ENCODE measurements at places on chromosomes 4 and X.

GRCh38 chrX:28787206-28787605 is 200.0 kb downstream of the IL1RAPL1 start:
- no peak for DNase-seq

DNA sequence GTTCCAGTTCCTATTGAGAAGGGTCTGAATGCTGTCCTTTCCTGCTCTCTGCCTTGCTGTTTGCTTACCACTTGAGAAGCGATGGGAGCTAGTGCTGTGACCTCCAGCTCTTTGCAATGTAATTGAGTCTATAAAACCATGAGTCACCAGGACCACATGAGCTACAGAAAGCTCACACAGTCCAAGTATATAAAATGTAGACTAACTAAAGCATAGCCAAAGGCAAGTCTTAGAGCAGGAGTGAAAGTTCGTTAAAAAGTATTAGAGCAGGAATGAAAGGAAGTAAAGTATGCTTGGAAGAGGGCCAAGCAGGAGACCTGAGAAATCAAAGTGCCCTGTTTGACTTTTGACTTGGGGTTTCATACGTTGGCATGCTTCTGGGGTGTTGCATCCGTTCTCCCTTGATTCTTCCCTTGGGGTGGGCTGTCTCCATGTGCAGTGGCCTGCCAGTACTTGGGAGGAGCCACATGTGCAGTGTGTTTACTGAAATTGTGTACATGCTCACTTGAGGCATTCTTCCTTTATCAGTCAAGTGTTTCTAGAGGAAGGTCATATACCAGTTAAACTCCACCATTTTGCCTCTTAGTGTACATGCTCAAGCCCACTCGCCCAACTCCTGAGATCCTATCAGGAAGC is 71.3 kb upstream of the KIT start:
- DNase-seq = no peak

- peak; percentile 60 for DNase-seq
Measured at GRCh38 chrX:25144043-25144940, 128.5 kb upstream of the ARX start.

GRCh38 chr4:136651932-136652331 is 880.4 kb downstream of the PCDH18 start:
- no peak for DNase-seq

DNA sequence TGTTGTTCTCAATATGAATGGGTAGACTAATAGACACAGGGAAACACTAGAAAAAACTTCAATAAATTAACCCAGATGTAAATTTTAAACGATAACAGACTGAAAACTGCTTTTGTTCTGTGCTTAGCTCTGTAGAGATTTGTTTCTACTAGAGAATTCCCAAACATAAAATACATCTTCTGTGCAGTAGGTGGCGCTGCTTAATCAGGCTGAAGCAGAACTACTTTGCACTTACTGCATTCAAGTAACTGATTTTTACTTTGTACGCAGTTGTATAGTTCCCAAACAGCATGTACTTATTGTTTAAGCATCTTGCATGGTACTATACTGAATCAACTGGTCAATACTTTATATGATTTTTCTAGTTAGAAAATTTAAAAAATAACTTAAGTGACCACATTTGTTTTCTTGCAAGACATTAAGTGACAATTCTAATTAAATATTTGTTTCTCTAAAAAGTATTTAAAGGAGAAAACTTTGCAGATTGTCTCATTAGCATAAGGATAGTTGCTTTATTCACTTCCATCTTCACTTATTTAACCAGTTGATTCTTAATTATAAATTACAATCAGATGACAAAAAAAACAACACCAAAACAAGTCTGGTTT is 490.6 kb downstream of the IL15 start:
- DNase-seq = peak; percentile 68

- DNase-seq = no peak
Measured at GRCh38 chr4:160233141-160233540, 1130.3 kb downstream of the RAPGEF2 start.

- DNase-seq = no peak
Measured at GRCh38 chrX:110683925-110684324, 111.7 kb downstream of the CHRDL1 start.

GRCh38 chr4:15873117-15873516 is 65.4 kb downstream of the FGFBP1 start:
- no peak for DNase-seq

DNA sequence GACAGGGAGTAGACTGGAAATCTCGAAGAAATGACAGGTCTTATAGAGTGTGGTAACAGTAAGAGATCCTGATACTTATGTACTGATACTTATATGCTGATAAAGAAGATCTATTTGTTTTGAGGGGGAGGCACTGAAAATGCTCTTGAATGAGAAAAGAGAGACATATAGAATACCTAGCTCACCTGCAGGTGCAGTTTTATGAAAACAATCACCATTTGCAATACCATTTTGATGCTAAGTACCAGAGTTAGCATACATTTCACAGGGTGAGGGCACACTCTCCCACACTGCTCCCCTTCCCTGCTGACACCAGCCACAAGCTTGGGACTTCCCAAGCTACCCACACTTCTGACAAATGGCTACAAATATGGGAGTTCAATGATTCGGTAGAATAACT is 1490.1 kb upstream of the IGFBP7 start:
- DNase-seq = no peak

GRCh38 chr4:30720661-30721184 is 554 bp downstream of the PCDH7 start:
- DNase-seq = no peak

DNA sequence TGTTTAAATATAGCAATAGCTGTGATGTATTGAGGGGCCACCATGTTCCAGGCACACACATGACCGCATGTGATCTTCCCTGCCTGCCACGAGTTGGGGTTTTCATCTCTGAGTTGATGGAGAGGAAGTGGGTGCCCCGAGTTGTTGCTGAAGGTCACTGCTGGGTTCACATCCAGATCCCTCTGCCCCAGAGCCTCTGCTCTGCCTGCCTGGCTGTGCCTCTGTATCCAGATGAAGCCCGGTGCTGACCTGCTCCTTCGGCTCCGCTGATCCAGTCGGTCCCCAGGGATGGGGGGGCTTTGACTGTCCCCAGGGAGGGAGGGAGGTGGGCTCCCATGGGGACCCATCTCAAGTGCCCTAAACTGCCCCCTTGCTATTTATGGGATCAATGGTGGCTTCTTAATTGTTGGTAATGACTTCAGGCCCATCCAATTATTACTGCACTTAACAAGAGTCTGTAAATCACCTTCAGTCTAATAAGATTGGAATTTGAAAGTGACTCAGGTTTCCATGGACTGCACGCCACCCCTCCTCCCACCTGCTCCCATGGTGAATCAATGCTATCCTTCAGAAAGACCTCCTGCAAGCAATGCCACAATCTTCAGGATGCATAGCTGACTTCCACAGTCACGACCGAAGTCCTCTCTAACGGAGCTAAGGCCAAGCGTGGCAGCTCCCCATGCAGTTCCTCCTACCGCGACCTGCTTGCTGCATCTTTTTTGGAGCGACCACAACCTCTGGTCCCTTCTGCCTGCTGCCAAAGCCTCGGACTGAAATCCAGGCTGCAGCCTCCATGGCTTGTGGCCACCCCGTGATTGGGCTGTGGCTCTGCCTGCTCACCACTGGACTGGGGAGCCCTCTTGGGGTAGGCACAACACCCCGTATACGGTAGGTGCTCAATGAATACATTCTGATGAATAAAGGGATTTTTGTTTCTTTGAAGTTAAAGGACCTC is 73.1 kb downstream of the CPZ start:
- DNase-seq = no peak

DNA sequence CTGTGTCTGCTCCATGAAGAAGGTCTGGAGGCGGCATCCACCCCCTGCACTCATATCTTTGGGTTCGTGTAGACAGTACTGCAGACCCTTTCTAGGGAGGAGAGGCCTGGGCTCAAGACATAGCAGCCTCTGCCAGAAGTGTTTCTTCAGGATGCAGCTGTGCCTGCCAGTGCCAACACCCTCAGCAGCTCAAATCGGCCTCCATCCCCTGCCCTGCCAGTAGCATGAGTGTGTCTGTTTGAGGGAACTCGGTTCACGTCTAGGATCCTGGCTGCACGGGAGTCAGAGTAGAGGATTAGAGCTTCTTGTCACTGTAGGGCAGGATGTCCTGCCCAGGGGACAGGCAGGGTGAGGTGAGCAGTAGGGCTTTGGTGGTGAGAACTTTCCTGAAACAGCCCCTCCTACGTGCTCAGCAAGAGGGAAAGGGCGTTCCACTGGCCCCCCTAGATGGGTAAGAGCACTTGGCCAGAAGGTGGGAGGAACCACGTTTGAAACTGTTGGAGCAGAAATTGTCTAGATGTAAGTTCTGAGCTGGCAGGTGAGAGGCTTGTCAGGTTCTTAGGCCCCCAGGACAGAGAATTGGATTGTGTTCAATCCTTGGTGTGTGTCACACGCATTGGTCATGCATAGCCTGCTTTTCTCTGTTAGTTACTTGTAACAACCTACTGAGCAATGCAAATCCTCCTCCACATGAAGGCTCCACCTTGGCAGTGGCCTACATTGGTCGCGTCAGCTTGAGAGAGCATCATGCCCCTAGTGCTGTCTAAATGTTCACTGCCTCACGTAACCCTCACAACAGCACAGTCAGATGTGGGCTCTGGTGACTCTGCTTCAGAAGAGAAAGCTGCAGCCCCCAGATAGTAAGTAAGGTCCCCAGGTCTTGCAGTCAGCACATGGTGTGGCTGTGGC is 25.8 kb upstream of the FAM193A start:
- no peak for DNase-seq

DNA sequence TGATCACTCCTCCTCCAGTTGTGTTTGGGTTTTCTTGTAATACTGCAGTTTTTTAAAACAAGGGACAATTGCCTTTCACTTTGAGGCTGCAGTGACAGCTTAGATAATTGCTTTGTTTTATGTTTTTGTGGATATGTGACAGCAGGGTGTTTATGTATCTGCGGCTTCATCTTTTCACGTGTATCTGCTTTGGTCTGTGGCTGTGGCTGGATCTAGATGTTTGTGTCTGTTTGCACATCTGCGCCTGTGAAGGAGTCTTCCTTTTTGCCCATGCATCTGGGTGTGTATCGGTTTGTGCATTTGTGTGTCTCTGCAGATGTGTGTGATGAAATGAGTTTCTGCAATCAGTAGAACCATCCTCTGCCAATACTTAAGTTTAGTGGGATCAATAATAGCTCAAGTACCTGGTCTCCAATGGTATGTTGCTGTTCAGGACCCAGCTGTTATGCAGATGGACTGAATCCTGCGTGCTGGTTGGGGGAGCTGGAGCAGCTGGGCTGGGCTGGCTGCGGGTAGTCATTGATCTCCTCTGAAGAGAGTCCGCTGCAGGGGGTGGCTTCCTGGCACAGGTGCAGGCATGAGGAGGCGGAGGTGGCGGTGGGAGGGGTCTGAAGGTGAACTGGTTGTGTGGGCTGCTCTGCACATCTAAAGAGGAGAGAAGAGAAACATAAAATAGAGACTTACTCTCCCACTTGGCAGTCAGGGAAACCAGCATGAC is 390.3 kb downstream of the SH2D1A start:
- no peak for DNase-seq

GRCh38 chr4:40827758-40828157 is 78.0 kb downstream of the NSUN7 start:
- peak; percentile 63 for DNase-seq

DNA sequence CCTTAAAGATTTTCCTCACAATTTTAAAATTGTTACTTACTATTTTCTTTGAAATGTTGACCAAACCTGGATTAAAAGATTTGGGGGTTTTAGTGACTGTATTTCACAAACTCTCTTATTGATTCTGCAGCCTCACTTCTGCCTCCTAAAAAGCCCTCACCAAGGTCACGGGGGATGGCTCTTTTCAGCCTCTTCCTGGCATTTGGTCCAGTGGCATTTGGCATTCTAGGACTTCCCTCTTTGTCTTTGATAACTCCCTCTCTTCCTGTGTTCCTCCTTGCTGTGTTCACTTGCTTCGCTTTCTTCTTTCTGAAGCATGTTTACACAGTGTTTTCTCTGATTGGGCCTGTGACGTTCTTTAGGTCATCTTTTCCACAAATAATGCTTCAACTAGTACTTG is 21.5 kb downstream of the PKD2 start:
- DNase-seq = no peak

GRCh38 chr4:70577220-70577927 is 14.7 kb upstream of the AMBN start:
- no peak for DNase-seq

DNA sequence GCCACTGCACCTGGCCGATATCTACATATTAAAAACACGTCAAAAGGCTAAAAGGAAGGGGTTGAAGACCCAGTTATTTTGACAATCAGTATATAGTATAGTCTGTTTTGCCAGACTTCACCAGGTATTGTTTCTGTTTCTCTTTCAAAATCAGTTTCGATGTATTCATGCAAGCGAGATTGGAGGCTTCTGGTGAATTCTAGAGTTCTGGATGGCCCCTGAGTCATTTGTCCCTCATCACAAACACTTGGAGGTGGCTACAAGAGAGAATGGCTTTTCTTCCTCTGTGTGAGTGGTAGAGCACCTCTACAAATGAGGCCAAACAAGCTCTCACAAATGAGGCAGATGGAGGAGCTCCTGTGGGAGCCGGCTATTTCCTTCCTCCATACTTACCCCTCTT is 68.6 kb upstream of the ADGRG2 start:
- no peak for DNase-seq

DNA sequence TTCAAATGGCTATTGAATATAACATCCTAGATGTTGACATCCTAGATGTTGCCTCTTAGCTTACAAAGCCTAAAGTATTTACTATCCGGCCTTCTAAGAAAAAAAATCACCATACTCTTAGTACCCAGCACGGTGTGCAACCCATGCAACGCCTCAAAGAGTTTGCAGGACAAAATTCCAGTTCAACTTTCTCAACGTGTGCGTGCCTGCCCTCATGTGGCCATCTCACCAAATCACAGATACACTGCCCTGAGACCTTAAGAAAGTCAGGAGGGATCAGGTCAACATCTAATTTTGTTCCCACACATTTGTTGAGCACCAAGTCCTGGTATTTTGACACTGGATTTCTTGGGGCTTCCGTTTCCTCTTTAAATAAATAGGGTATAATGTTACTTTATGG is 68.3 kb downstream of the CRMP1 start:
- peak; percentile 34 for DNase-seq

DNA sequence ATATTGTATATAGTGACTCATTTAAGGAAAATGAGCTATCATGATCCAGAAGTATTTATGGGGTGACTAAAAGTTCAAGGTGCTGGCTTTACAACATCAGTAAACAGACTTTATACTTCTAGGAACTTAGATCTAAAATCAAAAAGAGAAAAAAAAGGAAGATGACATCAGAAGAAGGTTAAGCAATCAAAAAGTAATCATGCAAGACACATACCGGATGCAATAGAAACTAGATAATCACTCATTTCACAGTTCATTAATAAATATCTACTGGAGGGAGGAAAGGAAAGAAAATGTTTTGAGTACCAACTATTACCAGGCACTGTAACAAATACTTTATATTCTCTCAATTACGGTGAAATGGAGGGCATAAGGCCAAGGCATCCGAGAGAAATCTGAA is 276.4 kb downstream of the SPRY1 start:
- peak; percentile 67 for DNase-seq

- DNase-seq = peak; percentile 96
Measured at GRCh38 chr4:55321707-55322264, 24.3 kb upstream of the SRD5A3 start.

- no peak for DNase-seq
Measured at GRCh38 chrX:34768290-34768689, 111.2 kb upstream of the TMEM47 start.

GRCh38 chrX:86066998-86067397 is 19.6 kb upstream of the CHM start:
- peak; percentile 15 for DNase-seq

GRCh38 chrX:121161501-121161933 is 114.1 kb downstream of the GLUD2 start:
- DNase-seq = no peak
